ENCODE measurements at places on chromosomes 5 and 9. TPM values are rescaled to one million over a fixed set of nuclear protein-coding genes. Genes with fewer than 3 reads are reported as not detected.
A peak's percentile ranks its signal among the peaks of the same experiment; 100 is the strongest.

GRCh38 chr5:149745-150485 lies 41.4 kb upstream of the LRRC14B start:
- no peaks in the 10 kb centered on the region for H3K36me3 ChIP-seq
- DNase-seq = no peak

The ADCY2 gene
- 1.1 TPM for total RNA-seq

The OSMR gene
- total RNA-seq = 29.0 TPM

DNA sequence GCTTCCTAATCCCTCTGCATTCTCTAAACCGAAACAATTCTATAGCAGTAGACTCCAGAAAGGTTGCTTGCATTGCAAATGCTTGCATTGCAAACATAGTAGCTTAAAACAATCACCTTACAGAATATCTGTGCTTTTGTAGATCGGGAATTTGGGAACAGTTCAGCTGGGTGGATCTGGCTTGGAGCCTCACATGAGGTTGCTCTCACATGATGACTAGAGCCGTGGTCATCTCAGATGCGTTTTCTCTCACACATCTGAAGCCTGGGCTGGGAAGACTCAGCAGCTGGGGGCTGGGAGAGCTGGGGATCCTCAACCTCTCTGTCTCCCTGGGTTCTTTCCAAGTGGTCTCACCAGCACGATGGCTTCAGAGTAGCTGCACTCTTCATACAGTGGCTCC lies 127.8 kb downstream of the MSX2 start:
- no peaks in the 10 kb centered on the region for H3K4me1 ChIP-seq
- H3K27me3 ChIP-seq = no peaks in the 10 kb centered on the region
- no peak overlapping the region for H3K4me3 ChIP-seq
- H3K36me3 ChIP-seq = no peaks in the 10 kb centered on the region

DNA sequence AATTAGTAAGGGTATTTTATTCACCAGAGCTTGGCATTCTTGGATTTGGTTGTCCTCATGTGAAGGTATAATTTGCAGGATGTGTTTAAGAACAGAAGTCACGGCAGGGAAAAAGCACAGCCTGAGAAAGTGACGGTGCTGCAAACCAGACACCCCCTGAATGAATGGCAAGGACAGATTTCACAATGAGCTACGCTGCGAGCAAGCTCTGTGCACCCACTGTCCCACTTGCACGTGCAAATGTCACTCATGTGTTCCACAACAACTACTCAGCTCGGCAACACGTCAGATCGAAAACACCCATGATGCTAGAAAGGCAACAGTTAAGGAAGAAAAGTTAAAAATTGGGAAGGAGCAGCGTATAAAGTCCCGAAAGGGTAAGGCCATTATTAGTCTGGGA lies 168.9 kb downstream of the ROR2 start:
- no peaks in the 10 kb centered on the region for H3K27me3 ChIP-seq
- DNase-seq = no peak
- no peak overlapping the region for H3K27ac ChIP-seq
- H3K36me3 ChIP-seq = no peaks in the 10 kb centered on the region
- H3K4me3 ChIP-seq = no peak overlapping the region
- no peaks in the 10 kb centered on the region for H3K4me1 ChIP-seq

DNA sequence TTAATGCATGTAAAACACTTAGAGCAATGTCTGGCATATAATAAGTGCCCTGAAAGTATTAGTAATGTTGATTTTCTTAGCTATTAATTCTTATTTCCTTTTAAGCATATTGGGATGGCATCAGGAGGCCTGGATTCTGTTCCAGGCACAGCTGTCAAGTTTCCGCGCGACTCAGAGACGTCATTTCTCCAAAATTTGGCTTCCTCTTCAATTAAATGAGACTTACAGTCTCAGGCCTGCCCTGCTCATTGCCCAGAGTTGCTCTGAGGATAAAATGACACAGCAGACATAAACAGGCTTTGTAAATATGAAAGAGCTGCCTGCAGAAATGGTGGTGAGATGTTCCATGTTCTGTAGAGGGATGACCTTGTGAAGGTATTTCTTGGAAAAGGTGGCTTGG lies 159.8 kb upstream of the GLRA1 start:
- H3K36me3 ChIP-seq = no peaks in the 10 kb centered on the region
- DNase-seq = no peak
- H3K27me3 ChIP-seq = no peaks in the 10 kb centered on the region
- H3K27ac ChIP-seq = no peak overlapping the region

The KIAA0825 gene
- total RNA-seq = 2.1 TPM

The ARL10 gene
- 1.5 TPM for total RNA-seq

DNA sequence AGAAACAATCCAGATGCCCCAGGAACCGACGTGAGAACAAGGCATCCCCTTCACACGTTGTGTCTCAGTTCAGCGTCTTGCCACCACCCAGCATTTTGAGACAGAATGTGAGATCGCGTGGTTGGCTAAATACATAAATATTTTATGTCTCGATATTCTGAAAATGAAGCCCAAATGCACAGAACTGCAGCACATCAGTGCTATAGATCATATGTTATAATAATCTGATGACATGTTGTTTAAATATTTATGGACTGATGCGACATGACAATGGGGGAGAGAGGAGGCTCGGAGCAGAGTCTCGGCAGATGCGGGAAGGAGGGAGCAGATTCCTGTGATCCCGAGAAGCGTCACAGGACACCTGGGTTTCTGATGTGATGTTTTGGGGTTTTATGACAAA lies 10.9 kb downstream of the NEK6 start:
- H3K4me3 ChIP-seq = no peak overlapping the region
- no peaks in the 10 kb centered on the region for H3K27me3 ChIP-seq
- H3K4me1 ChIP-seq = peaks cover 62% of the 10 kb centered on the region
- no peak for DNase-seq

GRCh38 chr5:137453483-137454080 lies 45.5 kb downstream of the SPOCK1 start:
- H3K36me3 ChIP-seq = no peaks in the 10 kb centered on the region
- no peak overlapping the region for H3K4me3 ChIP-seq
- no peaks in the 10 kb centered on the region for H3K27me3 ChIP-seq
- no peak overlapping the region for H3K27ac ChIP-seq

- no peak overlapping the region for H3K27ac ChIP-seq
- no peaks in the 10 kb centered on the region for H3K36me3 ChIP-seq
- no peaks in the 10 kb centered on the region for H3K27me3 ChIP-seq
- no peak overlapping the region for H3K4me3 ChIP-seq
- no peak for DNase-seq
- H3K4me1 ChIP-seq = no peaks in the 10 kb centered on the region
Observed at GRCh38 chr9:84834426-84834825, 164.9 kb downstream of the NTRK2 start.

DNA sequence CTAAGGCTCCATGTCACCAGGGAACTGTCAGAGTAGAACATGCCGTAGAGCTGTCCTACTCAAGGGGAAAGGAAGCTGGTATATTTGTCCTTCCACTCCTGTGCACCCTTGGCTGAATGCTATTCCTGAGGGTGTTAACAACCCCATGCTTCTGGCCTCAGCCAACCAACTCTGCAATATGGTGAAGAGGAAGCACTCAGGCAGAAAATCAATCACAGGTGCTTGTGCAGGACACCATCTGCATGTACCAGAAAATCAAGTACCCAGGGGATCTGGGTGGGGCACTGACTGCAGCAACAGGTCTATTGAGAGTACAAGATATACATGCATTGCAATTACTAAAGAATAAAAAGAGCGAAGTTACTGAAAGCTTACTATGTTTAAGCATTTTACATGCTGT lies 51.4 kb upstream of the NEK6 start:
- H3K27me3 ChIP-seq = no peaks in the 10 kb centered on the region
- H3K4me1 ChIP-seq = no peaks in the 10 kb centered on the region
- H3K36me3 ChIP-seq = no peaks in the 10 kb centered on the region
- no peak overlapping the region for H3K27ac ChIP-seq

GRCh38 chr5:107403228-107403953 lies 267.3 kb downstream of the EFNA5 start:
- H3K36me3 ChIP-seq = no peaks in the 10 kb centered on the region
- H3K27ac ChIP-seq = no peak overlapping the region
- H3K4me1 ChIP-seq = no peaks in the 10 kb centered on the region
- no peak overlapping the region for H3K4me3 ChIP-seq
- no peak for DNase-seq

- H3K4me3 ChIP-seq = no peak overlapping the region
- H3K27me3 ChIP-seq = no peaks in the 10 kb centered on the region
- H3K4me1 ChIP-seq = no peaks in the 10 kb centered on the region
- no peak overlapping the region for H3K27ac ChIP-seq
- H3K36me3 ChIP-seq = no peaks in the 10 kb centered on the region
Observed at GRCh38 chr5:135448071-135448739, 1.1 kb upstream of the DCANP1 start.

GRCh38 chr9:127463911-127464310 lies 12.6 kb downstream of the LRSAM1 start:
- DNase-seq = no peak
- no peak overlapping the region for H3K27ac ChIP-seq
- H3K36me3 ChIP-seq = no peaks in the 10 kb centered on the region
- no peaks in the 10 kb centered on the region for H3K27me3 ChIP-seq
- no peaks in the 10 kb centered on the region for H3K4me1 ChIP-seq

The WDR55 gene
- 11.9 TPM for total RNA-seq

The DTWD2 gene
- total RNA-seq = 5.1 TPM

DNA sequence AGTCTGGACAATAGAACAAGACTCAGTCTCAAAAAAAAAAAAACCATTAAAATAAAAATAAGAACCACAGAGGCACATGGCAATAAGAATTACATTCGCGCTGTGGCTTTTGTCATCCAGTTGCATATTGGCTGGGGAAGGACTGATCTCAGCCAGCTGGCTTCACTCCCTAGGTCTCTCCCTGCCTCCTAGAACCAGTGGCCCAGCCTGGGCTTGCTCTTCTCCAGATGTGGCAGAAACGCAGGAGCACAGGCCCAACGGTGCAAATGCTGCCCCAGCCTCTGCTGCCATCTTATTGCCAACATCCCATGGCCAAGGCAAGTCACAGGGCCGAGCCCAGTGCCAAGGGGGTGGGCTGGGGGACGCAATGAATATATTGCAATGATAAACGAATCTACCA lies 37.0 kb downstream of the NKX2-5 start:
- no peak overlapping the region for H3K4me3 ChIP-seq
- no peak overlapping the region for H3K27ac ChIP-seq
- H3K4me1 ChIP-seq = no peaks in the 10 kb centered on the region
- no peaks in the 10 kb centered on the region for H3K27me3 ChIP-seq

The MAN2A1 gene
- 43.5 TPM for total RNA-seq

DNA sequence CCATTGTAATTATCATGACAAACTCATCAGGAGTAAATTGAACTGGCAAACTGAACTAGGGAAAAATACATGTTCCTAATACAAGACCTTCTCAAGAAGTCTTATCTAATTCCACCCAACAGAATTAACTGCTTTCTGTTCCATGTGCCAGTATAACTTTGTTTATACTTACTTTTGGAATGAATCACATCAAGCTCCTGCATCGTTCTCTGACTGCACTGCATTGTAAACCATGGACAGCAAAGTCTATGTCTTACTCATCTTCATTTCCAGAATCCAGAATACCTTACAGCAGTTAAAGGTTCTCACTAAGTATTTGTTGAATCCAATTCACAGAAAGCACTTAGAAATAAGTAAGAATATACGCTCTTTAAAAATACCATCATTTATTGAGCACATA lies 102.8 kb downstream of the PLK2 start:
- no peak for DNase-seq
- H3K4me3 ChIP-seq = no peak overlapping the region
- no peaks in the 10 kb centered on the region for H3K36me3 ChIP-seq

GRCh38 chr5:170139786-170140335 lies 34.2 kb downstream of the FOXI1 start:
- DNase-seq = no peak
- H3K4me1 ChIP-seq = no peaks in the 10 kb centered on the region
- no peak overlapping the region for H3K27ac ChIP-seq
- H3K27me3 ChIP-seq = no peaks in the 10 kb centered on the region

DNA sequence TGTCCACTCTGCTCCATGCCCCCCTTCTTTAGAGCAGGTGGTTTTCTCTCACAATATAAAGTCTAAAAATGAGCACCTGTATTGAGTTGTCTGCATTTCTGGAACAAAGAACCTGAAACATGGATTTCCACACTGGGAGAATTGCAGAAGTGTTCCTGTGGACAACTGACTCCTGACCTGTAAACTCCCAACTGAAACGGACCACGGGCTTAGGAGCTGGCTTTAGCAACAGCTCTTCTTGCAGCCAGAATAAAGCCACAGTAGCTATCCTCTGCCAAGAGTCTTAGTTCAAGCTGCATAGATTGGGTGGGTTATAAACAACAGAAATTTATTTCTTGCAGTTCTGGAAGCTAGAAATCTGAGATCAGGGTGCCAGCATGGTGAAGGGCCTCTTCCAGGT lies 194.7 kb downstream of the DTWD2 start:
- H3K27me3 ChIP-seq = no peaks in the 10 kb centered on the region
- DNase-seq = no peak
- H3K4me3 ChIP-seq = no peak overlapping the region
- H3K4me1 ChIP-seq = peaks cover 15% of the 10 kb centered on the region
- no peak overlapping the region for H3K27ac ChIP-seq

GRCh38 chr5:116942622-116943021 lies 368.0 kb upstream of the SEMA6A start:
- no peak overlapping the region for H3K27ac ChIP-seq
- H3K4me1 ChIP-seq = no peaks in the 10 kb centered on the region
- H3K36me3 ChIP-seq = no peaks in the 10 kb centered on the region
- H3K27me3 ChIP-seq = no peaks in the 10 kb centered on the region
- H3K4me3 ChIP-seq = no peak overlapping the region

DNA sequence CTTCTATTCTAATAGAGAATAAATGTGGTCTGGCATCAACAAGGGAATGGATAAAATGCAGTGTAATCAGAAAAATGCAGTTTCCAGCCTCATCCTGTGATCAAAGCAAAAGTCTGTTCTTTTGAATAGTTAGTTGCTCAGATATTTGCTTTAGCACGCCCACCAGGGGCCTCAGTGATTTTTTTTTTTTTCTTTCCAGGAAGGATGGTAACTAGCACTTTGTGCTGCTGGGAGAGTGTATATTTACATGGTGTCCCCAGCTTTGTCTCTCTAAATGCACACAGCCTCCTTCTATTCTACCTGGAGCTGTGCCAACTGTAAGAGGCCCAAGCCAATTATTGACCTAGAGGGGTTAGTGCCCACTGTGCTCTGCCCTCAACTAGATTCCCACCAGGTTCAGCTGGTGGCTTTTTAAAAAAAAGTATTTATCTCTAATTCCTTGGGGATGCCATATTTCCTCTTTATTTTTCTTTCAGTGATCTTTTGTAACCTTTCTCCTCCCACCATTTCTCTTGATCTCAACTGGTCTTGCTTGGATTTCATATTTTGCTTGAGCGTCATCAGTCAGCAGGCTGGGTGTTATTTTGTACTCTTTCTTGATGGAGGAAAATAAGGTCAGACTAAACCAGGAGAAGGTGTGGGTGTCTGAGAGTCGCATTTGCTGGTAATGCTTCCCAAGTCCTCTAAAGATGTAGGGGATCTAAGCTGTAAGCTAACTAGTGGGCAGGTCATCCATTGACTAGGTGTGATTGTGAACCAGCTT lies 193.0 kb upstream of the C9orf72 start:
- H3K27me3 ChIP-seq = no peaks in the 10 kb centered on the region
- H3K4me3 ChIP-seq = no peak overlapping the region
- H3K27ac ChIP-seq = no peak overlapping the region

The YTHDC2 gene
- 13.7 TPM for total RNA-seq

- H3K36me3 ChIP-seq = no peaks in the 10 kb centered on the region
- H3K27ac ChIP-seq = no peak overlapping the region
- H3K4me3 ChIP-seq = no peak overlapping the region
- peak; percentile 87 for DNase-seq
- H3K27me3 ChIP-seq = no peaks in the 10 kb centered on the region
Observed at GRCh38 chr5:177317959-177318377, 6.3 kb upstream of the MXD3 start.

The NMUR2 gene
- total RNA-seq = not detected

GRCh38 chr5:111486055-111486454 lies 26.3 kb downstream of the STARD4 start:
- DNase-seq = no peak
- H3K36me3 ChIP-seq = no peaks in the 10 kb centered on the region
- H3K4me3 ChIP-seq = no peak overlapping the region
- H3K27me3 ChIP-seq = no peaks in the 10 kb centered on the region
- H3K27ac ChIP-seq = no peak overlapping the region
- no peaks in the 10 kb centered on the region for H3K4me1 ChIP-seq

The PCDHA11 gene
- total RNA-seq = 0.78 TPM

Measured in pancreas (tissue), 10 donors.